ENCODE measurements at places on chromosomes 12 and 14. TPM values are rescaled to one million over a fixed set of nuclear protein-coding genes. Genes with fewer than 3 reads are reported as not detected.
A peak's percentile ranks its signal among the peaks of the same experiment; 100 is the strongest.

DNA sequence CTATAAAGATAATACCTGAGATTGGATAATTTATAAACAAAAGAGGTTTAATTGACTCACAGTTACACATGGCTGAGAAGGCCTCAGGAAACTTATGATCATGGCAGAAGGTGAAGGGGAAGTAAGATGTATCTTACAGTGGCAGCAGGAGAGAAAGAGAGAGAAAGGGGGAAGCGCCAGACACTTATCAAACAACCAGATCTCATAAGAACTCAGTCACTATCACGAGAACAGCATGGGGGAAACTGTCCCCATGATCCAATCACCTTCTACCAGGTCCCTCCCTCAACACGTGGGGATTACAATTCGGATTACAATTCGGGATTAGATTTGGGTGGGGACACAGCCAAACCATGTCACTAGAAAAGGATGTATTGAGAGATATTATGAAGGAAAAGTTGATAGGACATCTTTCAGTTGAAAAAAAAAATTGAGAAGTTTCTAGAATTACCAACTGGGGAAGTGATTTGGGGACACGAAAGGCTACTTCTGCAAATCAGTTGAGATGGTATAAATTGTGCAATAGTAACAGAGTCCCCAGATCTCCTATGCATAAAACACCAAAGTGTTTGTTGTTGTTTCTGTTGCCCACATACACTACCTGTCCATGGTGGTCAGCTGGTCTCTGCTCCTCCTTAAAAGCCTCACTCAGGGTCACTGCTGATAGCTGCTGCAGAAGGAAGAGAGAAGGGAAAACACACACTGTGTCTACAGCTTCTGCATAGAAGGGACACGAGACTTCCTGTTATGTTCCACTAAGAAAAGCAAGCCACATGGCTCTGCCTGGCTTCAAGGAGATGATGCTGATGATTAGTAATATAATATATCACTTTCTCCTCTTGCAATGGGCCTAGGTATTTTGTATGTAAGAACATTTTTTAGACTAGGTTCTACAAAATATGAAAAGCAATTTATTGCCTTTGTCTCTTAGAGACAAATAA lies 465.5 kb downstream of the PDZRN4 start:
- DNase-seq = no peak

- no peak for DNase-seq
These were observed 54.9 kb upstream of the GPR68 start for GRCh38 chr14:91299121-91300115.

DNA sequence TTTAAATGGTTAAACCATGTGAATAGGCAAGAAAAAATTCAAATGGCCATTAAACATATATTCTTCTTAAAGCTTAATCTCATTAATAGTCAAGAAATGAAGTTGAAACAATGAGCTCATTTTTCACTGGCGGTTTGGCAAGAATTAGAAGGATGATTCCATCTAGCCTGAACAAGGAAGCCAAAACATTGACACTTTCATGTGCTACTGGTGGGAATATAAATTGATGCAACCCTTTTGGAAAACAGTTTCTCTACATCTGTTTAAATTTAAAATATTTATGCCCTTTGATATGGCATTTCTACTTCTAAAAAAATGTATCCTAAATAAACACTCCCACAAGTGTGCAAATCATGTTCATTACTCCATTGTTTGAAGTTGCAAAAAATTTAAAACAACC lies 174.7 kb upstream of the HIF1A start:
- no peak for DNase-seq

GRCh38 chr12:9634177-9634803 lies 26.6 kb upstream of the KLRB1 start:
- DNase-seq = peak; percentile 54

PTGR2 gene
- 20.5 TPM for total RNA-seq

PDE3A gene
- total RNA-seq = 18.3 TPM

IL23A gene
- 0.88 TPM for total RNA-seq

RIN3 gene
- 30.4 TPM for total RNA-seq

OTOGL gene
- 0.47 TPM for total RNA-seq

Measured in kidney (tissue), 22 donors.